ENCODE measurements at places on chromosomes 4 and X.

DNA sequence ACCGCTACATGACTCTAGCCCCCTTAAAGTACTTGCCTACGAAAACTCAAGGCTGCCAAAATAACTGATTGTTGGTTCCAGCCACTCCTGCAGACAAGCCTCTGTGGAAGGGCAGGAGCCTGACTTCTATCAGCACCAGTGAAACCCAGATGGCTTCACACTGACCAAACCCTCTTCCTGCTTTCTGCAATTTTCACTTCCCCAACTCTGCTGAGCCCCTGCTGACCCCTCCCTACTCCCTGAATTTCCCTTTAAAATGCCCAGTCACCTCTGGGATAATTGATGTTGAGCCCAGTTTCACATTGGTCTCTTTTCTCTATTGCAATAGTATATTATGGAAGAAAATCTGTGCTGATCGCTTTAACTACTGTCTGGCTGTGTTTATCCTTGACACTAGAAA is 61.6 kb upstream of the STS start:
- no peak for DNase-seq

GRCh38 chr4:8848507-8849265 is 23.0 kb downstream of the HMX1 start:
- DNase-seq = no peak

DNA sequence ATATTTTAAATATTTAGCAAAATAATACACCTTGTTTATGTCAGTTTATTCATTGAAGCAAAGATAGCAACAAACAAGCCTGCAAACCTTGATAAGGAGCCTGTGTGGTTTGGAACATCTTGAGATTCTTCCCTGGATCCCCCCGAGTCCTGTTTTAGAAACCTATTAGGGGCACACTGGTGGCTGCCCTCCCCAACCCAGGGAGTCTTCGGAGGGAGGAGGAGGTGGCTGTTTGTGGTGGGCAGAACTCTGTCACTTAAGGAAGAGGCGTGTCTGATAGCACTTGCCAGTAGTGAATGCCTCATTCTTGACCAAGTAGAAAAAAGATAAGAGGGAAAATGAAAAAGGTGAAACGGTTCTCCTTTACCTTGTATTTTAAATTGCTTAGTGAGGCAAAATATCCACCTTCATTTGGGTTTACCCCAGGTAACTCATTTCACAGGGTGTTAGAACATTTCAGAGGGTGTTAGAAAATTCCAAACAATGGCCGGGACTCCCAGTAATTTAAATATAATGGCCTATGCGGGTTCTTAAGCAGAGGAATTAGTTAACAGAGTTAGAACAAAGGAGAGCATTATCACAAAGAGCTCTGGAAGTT is 10.4 kb downstream of the KIT start:
- DNase-seq = no peak

- no peak for DNase-seq
These were observed 11.8 kb downstream of the AMBN start for GRCh38 chr4:70603856-70604255.

DNA sequence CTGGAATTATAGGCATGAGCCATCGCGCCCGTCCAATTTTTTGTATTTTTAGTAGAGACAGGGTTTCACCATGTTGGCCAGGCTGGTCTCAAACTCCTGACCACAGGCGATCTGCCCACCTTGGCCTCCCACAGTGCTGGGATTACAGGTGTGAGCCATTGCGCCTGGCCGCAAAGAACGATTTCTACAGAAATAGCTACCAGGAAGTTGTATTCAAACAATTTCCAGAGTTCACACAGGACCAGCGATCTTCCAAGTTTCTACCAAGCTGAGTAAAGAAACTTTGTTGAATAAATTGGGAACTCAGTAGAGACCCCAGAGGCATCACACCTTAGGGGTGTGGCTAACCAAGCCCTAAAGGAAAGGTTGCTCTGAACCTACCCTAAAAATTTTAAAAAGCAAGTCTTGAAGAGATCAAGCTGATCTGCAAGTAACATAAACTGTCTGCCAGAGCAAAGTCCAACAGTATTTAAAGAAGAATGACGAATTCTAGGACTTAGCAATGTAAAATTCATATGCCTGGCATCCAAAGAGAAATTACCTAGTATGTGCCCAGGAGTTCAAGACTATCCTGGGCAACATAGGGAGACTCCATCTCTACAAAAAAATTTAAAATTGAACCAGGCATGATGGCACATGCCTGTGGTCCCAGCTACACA is 48.4 kb upstream of the USP9X start:
- DNase-seq = no peak

DNA sequence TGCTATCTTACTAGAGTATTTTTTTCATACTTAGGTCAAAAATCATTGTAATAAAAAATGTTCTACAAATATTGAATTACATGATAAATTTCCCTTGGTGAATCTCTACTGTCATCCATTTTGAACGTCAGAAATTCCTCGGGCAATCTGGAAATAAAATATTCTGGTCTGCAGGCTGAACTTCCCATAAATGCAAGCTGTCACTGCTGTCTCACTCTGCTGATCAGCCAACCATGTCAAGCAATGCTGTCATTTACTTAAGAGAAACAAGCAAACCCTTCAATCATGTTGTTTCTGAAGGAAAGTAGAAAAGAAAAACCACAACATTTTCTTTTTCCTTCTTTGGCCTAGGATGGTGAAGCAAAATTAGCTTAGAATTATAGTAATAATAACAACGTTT is 514.2 kb upstream of the GALNT7 start:
- DNase-seq = no peak

- peak; percentile 71 for DNase-seq
These were observed 109.1 kb downstream of the GPAT3 start for GRCh38 chr4:83644677-83645659.

DNA sequence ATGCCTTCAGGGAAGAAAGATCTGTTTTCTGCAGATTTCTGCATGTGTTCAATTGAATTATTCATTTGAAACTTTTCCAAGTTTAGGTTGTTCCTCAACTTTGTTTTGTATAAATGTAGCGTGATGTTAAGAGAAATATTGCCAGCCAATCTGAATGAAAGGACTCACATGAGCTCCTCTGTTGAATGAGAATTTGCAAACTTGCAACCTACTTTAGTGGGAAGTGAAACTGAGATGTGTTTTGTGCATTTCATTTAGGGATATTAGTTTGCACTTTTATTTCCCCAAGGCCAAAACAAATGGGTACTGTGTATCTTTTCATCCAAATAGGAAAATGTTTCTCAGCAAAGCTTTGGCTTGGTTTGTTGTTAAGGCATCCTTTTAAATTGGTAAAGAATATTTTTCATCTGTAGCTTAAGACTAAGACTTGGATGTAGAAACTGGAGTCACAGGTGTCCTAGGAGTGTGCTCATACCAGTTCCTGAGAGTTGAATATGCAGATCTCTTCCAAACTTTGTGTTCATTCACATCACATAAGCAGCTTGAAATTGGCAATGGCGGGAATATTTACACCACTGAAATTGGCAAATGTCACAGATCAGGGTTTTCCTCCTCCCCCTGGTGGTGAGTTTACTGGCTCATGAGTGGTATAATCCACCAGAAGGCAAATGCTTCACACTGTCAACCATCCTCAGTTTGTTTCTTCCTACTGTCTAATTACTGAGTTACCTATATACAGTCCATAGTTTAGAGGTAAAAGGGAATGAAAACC is 193.6 kb upstream of the BANK1 start:
- DNase-seq = no peak

- DNase-seq = no peak
These were observed 685 bp downstream of the COMMD8 start for GRCh38 chr4:47462799-47463234.

GRCh38 chrX:12582649-12583048 is 208.6 kb upstream of the PRPS2 start:
- no peak for DNase-seq

DNA sequence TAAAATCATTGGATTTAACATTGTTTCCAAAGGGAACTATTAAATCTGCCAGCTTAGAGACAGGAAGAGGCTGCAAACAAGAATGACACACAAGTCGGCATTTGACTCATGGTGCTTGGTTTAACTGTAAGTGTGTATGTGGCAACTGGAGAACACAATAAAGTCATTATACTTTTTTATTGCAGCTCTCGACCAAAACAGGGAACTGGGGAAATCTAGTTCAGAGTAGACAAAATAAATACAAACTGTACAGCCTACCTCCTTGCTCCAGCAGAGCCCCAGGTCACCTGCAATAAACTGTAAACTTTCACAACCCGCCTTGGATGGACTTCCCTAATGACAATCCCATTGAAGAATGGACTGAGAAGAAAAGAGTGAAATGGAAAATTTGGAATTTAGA is 24.0 kb downstream of the NPY5R start:
- no peak for DNase-seq

- no peak for DNase-seq
These were observed 7.6 kb downstream of the UGT8 start for GRCh38 chr4:114606245-114606644.

GRCh38 chr4:40992472-40993295 is 221.7 kb downstream of the APBB2 start:
- peak; percentile 68 for DNase-seq

GRCh38 chr4:106355193-106355592 is 13.4 kb downstream of the GIMD1 start:
- DNase-seq = no peak

GRCh38 chr4:57668621-57669020 is 558.4 kb upstream of the IGFBP7 start:
- DNase-seq = no peak

DNA sequence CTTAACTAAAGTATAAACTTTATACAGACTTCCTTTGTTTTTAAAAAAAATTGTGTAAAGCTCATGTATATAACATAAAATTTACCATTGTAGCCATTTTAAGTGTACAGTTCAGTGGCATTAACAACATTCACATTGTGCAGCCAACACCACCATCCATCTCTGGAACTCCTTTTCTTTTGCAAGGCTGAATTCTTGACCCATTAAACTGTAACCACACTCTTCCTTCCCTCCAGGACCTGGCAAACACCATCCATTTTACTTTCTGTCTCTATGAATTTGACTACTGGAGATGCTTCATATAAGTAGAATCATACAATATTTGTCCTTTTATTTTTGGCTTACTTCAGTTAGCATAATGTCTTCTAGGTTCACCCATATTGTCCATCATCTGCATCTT is 104.7 kb downstream of the RASL11B start:
- DNase-seq = peak; percentile 11

GRCh38 chrX:23610495-23610894 is 56.8 kb upstream of the PRDX4 start:
- no peak for DNase-seq

GRCh38 chrX:123077631-123078030 is 106.4 kb upstream of the GRIA3 start:
- no peak for DNase-seq

GRCh38 chr4:88880501-88881226 is 176.3 kb downstream of the FAM13A start:
- DNase-seq = no peak

DNA sequence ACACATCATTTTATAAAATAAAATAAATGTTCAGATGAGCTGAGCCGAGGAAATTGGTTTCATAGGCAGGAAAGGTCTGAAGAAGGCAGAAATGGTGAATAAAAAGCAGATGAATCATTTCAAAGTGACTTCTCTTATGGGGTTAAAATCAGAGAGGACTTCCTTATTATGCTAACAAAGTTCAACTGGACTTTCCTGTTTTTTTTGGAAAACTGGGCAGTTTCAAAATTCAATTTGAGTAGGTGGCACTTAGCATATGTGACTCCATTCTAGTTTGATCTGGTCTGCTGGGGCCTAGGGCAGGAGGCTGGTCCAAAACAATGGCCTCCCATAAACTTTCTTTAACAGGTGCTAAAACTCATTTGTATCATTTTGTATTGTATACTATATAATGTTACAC is 1794.9 kb upstream of the TENM3 start:
- no peak for DNase-seq

DNA sequence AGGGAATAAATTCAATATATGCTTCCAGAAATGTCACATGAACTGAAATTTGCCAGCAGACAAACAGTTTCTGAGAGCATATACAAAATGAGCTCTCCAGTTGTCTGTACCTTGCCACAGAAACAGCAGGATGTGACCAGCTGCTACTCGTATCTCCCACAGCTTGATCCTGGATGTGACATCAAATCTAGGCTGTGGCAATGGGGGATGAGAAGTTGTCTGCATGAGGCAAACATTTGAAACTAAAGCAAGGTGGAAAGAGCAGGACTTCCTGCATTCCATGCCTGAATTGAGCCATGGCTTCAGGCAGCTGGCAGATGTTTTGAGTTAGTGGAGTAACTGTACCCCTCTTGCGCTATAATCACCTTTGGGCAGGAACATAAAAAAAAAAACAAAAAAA is 1724.0 kb downstream of the RPA4 start:
- DNase-seq = no peak

GRCh38 chr4:119647558-119647957 is 19.0 kb upstream of the PDE5A start:
- DNase-seq = peak; percentile 62

GRCh38 chr4:83625821-83626220 is 89.9 kb downstream of the GPAT3 start:
- no peak for DNase-seq

GRCh38 chr4:156036496-156036895 is 82.8 kb upstream of the CTSO start:
- DNase-seq = no peak

DNA sequence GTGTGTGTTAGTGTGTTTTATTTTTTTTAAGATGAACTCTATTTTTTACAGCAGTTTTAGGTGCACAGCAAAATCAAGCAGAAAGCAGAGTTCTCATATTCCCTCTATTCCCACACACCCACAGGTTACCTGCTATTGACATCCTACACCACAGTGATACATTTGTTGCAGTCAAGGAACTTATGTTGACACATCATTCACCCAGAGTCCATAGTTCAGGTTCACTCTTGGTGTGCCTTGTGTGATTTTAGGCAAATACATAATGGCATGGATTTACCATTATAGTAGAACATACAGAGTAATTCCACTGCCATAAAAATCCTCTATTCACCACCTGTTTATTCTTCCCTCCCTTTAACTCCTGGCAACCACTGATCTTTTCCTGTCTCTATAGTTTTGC is 28.7 kb downstream of the DIAPH2 start:
- no peak for DNase-seq

DNA sequence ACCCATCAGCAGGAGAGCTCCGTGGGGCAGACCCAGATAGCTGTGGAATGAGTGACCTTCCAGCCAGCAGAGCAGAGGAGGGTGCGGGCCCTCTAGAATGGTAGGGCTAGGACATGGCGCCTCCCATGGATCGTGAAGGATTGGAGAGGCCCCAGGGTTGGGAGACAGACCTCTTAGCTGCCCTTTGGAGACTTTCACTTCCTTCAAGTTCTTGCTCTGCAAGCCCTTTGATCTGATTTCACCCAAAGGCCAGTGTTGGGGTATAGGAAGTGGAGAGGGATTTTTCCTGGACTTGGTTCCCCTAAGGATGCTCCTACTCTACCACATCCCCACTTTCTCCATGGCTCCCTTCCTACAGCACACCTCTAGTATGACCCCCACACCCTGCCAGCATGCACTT is 3.0 kb downstream of the SASH3 start:
- DNase-seq = no peak

- DNase-seq = no peak
These were observed at the start of gene BEND4 for GRCh38 chr4:42152507-42153504. Gene BEND4, minus strand, starts transcription at chr4:42152655. Its CDS starts 512 bp downstream, at chr4:42152143.

- DNase-seq = peak; percentile 48
These were observed 18.0 kb upstream of the MND1 start for GRCh38 chr4:153326513-153326912.

GRCh38 chrX:119729408-119730201 is 28.8 kb upstream of the SOWAHD start:
- DNase-seq = peak; percentile 58

GRCh38 chrX:31323658-31324057 is 251.8 kb upstream of the FTHL17 start:
- no peak for DNase-seq
